ENCODE measurements at places on chromosomes 16 and 17.
A peak's percentile ranks its signal among the peaks of the same experiment; 100 is the strongest.

DNA sequence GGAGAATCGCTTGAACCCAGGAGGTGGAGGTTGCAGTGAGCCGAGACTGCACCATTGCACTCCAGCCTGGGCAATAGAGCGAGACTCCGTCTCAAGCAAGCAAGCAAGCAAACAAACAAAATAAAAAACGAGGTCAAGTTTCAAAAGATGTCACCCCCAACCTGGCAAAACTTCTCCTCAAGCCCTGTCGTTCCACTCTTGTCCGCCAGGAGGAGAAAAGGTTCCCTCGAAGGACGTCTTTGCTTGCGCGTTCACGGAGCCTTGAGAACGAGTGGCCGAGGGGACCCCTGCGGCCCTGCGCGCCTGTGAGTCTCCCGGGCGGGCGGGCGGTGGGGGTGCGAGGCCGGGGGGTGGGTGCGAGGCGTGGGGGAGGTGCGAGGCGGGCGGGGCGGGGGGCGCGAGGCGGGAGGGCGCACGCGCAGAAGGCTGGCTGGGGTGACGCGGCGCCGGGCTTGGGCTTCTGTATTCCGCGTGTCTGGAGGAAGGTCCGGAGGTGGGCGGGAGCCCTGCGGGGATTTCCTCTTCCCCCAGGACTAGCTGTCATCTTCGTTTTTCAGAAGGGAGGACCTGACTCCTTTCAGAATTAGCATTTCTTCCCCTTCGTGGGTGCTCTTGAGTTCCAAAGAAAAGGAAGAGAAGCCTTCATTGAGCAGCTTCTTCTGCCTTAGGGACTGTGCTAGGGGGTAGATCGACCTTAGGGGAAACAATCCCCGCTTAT, 3.7 kb downstream of the SLC52A1 start:
- DNase-seq: peak; percentile 80

DNA sequence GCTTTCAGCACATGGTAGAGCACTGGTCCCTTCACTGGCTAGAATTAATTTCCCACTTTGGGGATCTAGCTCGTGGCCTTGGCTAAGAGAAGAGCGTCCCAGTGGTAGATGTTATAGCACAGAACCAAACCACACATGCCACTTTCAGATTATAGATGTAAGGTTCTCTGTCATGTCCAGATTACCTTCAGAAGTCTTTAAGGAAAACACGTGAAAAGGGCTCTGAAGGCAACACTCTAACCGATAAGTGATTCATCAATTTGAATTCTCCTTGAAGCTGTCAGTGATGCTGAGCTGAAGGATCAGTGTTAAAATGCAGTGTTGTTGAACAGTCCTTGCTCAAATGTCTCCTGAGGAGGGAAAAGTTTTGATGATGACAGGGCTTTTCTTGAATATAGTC, 43.5 kb upstream of the VPS4A start:
- no peak for DNase-seq

DNA sequence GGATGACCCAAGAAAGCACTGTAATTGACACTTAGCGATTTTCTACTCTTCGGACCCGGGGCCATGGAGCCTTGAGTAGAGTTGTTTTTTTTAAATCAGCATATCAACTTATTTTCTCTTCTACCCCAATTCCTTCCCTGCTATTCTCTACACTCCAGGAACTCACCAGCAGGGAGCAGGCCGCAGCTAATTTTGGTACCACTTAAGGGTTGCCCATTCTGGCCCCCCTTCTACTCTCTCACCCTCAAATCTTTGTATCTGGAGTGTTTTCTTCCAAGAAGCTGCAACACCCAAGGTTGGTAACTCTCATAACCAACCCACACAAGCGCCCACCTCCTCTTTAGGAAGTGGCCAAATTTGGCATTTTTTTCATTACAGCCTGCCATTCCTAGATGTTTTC, 5.5 kb upstream of the ERAL1 start:
- no peak for DNase-seq

- no peak for DNase-seq
Observed at GRCh38 chr17:8955021-8955959, 10.2 kb downstream of the PIK3R5 start.
